ENCODE measurements at places on chromosomes 2 and 18.

DNA sequence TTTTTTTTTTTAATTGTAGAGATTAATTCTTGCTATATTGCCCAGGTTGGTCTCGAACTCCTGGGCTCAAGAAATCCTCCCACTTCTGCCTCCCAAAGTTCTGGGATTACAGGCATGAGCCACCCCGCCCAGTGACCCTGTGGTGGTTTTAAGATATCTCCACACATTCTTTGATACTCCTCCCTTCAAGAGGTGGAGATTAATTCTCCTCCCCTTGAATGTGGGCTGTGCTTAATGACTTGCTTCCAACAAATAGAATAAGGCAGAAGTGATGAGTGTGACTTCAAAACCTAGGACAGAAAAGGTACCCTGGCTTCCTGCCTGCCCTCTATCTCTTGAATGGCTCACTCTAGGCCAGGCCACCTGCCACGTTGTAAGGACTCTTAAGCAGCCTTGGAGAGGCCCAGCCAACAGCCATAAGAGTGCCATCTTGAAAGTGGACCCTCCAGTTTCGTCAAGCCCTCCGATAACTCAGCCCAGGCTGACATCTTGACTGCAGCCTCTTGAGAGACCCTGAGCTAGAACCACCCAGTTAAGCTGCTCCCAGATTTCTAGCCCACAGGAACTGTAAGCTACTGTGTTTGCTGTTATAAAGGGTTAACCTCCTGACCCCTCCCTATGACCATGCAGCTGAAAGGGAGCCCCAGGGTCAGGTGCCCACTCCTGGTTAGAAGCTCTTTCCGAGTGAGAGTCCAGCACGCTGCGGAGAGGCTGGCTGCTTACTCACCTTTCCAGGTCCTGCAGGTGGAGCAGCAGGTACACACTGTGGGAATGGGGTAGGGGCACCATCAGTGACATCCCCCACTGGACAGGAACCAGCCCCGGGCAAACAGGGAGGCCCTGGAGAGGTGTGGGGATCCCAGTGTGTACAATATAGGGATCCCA is 27.6 kb downstream of the MRPL35 start:
- DNase-seq, result no peak

DNA sequence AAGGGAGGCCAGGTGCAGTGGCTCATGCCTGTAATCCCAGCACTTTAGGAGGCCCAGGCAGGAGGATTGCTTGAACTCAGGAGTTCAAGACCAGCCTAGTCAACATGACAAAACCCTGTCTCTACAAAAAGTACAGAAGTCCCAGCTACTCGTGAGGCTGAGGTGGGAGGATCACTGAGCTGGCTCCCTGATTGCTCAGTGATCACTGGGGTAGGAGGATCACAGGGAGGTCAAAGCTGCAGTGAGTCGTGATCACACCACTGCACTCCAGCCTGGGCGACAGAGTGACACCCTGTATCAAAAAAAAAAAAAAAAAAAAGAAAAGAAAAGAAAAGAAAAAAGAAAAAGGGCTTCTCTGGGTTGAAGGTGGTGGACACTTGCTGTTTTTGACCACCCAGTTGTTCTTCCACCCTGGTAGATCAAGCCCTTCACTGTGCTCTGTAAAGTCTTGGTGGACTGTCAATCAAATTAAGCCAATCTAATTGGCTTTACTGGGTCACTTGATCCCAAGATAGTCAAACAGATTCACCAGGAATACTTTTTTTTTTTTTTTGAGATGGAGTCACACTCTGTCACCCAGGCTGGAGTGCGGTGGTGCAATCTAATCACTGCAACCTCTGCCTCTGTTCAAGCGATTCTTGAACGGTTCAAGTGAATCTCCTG is 191.6 kb downstream of the AGPS start:
- DNase-seq, result no peak

- DNase-seq, result no peak
Observed at GRCh38 chr2:73091164-73091563, 19.7 kb upstream of the SFXN5 start.

- DNase-seq, result no peak
Observed at GRCh38 chr2:134246154-134246874, 7.6 kb upstream of the MGAT5 start.

DNA sequence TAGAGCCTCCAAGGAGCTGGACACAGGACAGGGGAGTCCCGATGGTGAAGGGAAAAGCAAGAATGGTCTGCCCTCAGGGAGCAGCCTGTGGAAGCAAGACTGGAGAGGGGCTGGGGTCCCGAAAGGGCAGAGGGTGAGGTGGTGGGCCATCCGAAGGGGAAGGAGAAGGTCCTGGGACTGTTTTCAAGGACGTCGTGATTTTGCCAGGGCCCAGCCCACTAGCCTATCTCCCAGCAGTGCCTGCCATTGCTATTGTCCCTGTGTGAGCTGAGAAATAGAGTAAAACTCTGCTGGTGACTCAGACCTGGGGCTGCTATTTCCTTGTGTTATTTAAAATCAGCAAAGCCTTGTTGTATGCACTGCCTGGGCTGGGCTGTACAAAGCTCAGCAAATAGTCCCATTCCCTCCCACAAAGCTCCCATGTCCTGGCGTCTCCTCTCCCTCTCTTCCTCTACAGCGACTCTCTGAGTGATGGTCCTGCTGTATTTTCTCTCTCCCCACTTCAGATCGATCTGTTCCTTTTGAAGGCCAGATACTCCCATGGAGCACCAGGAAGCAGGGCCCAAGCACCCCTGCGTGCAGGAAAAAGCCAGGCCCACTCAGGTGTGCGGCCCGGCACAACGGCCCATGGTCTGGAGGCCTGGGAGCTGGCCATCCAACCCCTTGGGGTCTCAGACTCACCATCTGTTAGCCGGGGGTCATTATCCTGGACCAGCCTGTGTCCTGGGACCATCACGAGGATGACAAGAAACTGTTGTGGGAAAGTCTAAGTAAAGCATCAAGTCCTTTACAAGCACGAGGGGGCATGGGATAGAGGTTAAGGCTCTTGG is 65.0 kb upstream of the OTOF start:
- DNase-seq, result no peak

All from stimulated activated CD4-positive, alpha-beta T cell treated with anti-CD3 and anti-CD28 coated beads, Interleukin-15, amount 100 ng/mL, for 1 hour (primary cell).